Tongue (tissue), 3 donors: ENCODE measurements at places on chromosomes 12 and 14. TPM values are rescaled to one million over a fixed set of nuclear protein-coding genes. Genes with fewer than 3 reads are reported as not detected.

TMEM260 gene
- 15.7 TPM for total RNA-seq

STAB2 gene
- total RNA-seq = 8.6 TPM

KLHL33 gene
- total RNA-seq = 1.9 TPM

- DNase-seq = no peak
These were observed 74.4 kb downstream of the NTF3 start for GRCh38 chr12:5506295-5506694.

DNA sequence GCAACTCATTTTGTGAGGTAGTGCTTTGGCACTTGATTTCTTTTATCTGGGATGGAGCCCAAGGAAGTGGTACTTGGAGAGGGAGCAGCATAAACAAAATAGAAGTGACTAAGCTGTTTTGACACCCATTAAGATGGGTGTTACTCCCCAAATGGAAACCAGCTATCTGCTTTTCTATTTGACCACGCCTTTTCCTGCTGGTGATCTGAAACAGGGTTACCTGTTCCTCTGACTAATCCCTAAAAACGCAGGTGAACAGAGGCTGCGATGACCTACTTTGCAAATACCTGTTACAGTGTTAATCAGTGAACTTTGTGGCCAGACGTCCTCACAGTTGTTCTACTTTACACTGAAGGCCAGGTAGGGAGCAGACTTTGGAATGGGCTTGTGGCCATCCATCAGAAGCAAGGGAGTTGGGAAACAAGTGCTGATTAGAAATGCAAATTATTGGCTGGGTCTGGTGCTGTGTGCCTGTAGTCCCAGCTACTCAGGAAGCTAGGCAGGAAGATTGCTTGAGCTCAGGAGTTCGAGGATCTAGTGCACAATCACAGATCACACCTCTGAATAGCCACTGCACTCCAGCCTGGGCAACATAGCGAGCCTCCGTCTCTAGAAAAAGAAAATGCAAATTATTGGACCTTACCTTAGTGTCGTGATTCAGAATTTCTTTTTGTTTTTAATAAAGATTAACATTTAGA is 58.3 kb upstream of the HECTD1 start:
- DNase-seq = no peak

DNA sequence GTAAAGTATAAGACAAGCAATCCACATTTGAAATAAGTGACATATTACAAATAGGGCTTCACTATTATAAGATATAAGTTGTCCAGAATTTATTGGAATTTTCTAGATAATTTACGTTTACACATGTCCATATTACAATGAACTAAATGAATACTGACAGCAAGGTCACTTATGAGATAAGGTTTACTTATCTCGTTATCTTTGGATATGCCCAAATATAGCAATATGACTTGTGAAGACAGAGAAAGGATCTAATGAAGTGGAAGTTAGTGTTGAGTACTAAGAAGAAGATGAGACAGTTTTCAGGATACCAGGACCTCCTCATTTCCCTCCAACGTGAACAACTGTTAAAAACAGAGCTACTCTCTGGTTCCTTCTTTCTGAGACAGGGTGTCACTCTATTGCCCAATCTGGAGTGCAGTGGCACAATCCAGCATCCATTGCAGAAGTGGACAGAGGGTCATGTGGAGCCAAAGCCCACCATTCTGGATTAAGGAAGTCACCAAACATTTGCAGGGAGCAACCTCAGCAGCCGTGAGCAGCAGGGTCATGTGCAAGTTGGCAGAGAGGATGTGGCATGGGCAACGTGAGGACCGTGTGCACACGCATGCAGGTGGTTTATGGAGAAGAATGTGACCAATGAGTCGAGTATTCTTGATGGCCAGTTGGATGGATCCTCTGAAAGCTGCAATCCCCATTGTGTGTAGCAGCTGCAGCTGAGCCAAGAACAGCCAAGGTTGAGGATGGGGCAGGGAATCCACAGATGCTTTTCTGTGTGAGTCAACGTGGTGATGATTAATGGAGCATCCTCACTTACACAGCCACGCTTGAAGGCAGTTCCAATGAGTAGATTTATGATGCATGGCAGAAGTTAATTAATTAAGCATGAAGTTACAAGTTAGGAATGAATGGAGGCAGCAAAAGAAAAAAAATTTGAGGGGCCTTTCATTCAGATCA is 111.0 kb downstream of the BICD1 start:
- DNase-seq = no peak

- no peak for DNase-seq
These were observed 140.5 kb upstream of the CCND2 start for GRCh38 chr12:4133029-4133428.

DNA sequence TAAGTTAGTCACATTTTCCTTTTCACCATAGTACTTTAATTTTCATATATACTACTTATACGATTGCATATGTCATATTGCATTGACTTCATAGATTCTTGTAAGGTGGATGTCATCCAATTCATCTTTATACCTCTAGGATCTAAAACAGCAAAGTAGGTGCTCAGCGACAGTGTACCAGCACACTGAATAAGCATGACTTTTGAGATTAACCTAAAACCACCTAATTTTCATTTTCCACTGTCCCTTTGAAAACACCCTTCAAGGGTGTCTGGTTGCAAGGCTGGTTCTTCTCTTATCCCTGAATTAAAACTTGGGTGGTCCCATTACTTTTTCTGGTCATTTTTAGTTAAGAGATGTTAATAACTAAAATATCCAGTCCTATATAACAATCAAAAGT is 4.4 kb downstream of the GPR19 start:
- DNase-seq = no peak

- DNase-seq = no peak
These were observed 175.2 kb upstream of the BCL2L14 start for GRCh38 chr12:11895421-11896078.

DNA sequence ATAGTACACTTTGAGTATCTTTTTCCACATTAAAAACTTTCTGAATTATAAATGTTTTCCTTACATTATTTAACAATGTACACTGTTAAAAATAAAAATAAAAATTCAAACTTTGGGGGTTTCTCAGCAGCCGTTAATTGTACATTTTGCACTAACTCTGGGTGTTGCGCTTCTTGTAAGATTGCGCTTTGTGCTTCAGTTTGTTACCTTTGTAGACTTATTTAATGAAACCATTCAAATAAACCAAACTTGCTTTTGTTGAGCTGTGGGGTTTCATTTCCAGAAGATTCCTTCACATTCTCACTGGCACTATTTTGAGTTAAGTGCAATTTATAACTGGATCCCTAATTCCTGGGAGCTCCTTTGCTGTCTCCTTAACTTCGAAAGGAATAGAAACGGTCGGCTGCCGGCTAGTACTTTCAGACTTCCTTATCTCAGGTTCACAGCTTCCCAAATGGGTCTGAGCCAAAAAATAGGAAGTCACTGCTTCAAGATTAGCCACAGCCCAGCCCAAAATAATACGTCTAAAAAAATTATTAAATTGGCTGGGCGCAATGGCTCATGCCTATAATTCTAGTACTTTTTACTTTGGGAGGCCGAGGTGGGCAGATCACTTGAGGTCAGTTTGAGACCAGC is 38.2 kb downstream of the RAD52 start:
- peak; percentile 19 for DNase-seq

DNA sequence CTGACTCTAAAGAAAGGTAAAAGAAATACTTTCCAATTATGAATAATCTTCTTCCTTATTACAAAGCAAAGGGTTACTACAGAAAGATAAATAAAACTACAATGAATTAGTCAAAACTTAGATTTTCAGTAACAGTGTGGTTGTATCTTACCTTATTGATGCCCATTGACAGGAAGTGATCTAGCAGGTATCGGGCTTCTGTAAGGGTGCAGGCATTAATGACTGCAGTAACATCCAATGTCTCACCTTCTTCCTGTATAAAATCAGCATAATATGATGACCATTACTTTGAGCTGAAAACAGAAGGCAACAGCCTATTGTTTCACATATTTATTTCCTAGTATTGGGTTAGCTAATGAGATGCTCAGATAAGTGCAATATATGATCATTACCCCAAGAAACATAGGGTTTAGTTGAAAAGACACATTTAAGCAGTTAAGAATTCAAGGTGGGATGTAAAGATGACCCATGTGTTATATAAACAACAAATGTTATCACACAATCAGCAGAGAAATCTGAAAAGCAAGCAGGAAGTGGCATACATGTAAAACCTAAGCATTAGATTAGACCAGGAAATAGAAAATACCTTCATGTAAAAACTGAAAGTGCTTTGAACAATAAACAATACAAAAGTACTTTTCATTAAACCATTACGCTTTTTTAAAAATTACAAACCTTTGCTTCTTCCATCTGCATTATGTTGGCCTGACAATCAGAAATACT is 111.2 kb downstream of the KIF21A start:
- no peak for DNase-seq

DNA sequence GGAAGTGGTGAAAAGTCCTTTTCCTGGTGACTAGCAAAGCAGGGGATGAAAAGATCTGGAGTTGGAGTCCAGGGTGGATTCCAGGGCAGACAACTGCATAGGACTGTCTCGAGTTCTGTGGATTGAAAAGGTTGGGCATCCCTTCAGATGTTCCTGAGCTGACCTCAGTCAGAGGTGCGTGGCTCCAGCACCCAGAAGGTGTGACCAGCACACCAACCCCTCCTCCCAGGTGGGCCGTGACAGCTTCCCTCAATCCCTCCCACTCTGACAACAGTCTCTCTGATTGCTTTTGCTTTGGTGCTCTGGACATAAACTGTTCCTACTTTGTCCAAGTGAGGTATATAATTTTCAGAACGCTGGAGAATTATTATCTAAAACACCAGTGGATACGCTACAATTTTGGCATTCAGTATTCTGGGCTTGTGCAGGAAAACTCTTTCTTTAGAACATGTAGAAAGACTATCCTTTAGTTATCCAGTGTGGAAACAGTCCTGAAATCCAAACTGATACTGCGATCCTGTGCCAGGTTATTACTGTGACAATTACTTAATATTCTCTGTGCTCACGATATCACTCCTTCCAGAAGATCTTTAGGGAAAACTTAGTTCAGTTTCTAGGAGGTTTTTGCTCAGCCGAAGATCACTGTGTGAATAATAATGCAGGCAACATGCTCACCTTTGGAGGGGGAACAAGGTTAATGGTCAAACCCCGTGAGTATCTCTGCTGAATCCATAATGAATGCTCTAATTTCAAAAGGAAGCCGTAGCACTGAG is 87.9 kb downstream of the DAD1 start:
- DNase-seq = no peak

GRCh38 chr12:3049611-3050249 is 27.4 kb upstream of the TSPAN9 start:
- peak; percentile 88 for DNase-seq

- DNase-seq = no peak
These were observed 21.7 kb downstream of the BICDL1 start for GRCh38 chr12:120010661-120011230.

DNA sequence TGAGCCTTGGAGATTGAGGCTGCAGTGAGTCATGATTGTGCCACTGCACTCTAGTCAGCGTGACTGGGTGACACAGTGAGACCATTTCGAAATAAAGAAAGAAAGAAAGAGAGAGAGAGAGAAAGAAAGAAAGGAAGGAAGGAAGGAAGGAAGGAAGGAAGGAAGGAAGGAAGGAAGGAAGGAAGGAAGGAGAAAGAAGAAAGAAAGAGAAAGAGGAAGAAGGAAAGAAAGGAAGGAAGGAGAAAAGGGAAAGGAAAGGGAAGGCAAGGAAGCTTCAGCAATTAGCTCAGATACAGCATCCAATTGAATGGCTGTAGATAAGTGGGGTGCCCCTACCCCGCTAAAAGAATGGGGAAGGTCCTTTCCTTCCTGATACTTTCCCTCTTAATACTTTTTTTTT is 9.5 kb upstream of the NAA30 start:
- DNase-seq = no peak

DNA sequence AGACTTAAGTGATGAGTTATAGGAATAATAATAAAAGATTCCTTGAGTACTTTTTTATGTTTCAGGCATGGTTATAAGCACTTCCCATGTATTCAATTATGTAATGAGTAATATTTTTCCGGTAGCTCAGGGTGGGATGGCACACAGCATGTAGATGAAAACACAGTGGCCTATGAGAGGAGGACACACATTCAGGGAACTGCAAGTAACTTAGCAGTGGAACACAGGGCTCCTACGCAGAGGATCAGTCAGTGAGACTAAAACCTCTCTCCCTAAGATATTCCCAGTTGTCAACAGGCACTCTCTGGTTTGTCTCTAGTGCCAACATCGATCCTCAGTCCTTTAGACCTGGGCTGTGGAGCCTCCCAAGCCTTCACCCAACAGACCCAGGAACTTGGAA is 219.4 kb downstream of the DIO2 start:
- no peak for DNase-seq

- peak; percentile 86 for DNase-seq
These were observed 52.9 kb downstream of the ANO6 start for GRCh38 chr12:45268672-45269411.

- DNase-seq = no peak
These were observed 92.6 kb downstream of the DNAI7 start for GRCh38 chr12:25102402-25102801.

- DNase-seq = peak; percentile 46
These were observed 177.1 kb downstream of the CACNA1C start for GRCh38 chr12:2229661-2230539.

- DNase-seq = no peak
These were observed 11.4 kb downstream of the GNG2 start for GRCh38 chr14:51871846-51872245.

DNA sequence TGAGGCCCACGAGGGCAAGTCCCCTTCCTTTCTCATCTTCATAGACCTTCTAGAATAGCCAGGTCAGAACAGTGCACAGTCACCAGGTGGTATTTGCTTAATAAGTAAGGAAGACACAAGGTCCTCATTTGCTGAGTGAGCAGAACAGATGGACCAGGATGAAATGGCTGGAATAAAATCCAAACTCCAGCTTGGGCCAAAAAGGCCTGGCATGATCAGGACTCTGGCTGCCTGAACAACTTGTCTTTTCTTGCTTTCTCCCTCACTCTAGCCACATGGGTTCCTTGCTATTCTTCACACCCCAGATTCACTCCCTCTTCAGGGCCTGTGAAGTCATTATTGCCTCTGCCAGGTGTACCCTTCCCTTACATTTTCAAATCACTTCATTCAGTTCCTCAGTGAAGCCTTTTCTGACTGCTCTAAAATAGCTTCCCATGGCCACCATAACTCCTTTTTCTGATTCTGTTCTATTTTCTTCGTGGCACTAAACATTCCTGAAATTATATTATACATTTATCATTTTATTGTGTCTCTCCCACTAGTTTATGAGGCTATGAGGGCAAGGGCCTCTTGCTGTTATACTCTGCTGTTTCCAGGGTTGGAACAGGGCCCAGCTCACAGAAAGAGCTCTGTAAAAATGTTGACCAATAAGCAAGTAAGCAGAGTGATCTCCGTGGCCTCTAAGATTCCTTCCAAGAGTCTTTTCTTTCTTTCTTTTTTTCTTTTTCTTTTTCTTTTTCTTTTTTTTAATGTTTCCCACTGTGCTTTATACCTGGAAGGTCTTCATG is 150.8 kb downstream of the TTC8 start:
- DNase-seq = no peak

DNA sequence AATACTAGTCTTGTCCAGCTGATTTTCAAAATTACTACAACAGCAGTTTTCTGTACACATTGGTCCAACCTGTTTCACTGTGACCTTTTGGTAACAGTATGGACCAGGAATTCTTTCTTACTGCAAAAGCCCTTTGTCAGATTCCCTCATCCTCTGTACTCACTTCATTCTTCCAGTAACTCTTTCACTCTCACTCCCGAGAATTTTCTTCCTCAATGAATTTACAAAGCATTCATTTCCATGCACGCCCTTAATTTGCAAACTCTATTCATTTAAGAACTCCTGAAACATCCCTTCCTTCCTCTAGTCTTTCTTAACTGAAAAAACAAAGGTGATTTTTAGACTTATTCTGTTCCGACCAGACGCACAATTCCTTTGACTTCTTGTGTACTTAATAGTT is 238.2 kb downstream of the NELL2 start:
- no peak for DNase-seq
